ENCODE measurements at places on chromosomes 3 and 15.

DNA sequence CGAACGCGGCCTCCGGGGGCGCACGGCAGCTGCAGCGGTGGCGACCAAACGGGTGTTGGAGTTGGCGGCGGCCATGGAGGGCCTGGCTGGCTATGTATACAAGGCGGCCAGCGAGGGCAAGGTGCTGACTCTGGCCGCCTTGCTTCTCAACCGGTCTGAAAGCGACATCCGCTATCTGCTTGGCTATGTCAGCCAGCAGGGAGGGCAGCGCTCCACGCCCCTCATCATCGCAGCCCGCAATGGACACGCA lies 725 bp downstream of the FEM1B start:
- DNase-seq = no peak

DNA sequence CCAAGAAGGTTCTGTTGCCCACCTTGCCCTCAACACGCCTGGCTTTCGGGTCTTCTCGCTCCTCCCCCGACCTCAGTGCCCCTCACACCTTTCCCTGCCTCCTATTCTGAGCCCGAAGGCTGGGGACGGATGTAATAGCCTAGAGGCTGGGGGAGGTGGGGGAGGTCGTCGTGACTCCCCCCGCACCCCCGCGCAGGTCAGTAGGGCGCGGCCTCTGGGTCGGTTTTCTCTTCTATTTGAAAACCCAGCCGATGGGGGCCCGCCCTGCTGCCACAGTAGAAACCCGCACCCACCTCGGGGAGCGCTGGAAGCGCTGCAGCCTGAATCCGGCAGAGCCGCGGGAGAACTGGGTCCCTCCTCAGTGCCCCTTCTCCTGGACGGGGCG lies 1.0 kb upstream of the RBPMS2 start:
- DNase-seq = no peak

DNA sequence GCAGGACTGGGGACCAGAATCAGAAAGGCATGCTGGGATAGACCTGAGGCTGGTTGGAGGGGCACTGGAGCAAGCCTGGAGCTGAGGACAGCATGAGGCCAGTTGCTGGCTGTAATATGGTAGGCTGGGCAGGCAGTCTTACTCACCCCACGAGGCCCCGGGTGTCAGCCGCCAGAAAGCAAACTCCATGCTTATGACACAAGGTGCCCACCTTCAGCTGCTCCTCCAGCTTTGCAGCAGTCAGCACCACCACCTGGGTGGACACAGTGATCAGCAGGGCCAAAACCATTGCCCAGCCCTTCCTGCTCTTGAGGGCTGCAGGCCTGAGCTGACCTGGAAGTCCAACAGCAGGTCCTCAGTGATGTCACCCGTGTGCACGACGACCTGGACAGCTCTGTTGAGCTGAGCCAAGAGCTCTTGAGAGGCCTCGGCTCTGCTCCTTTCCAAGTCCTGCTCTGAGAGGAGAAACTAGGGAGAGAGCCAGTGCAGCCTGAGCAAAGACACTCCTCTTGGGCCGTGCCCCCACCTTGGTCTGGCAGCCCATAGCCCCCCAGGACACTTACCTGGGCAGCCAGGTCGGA lies 747 bp downstream of the UBA7 start:
- no peak for DNase-seq

- no peak for DNase-seq
These were observed 32.5 kb downstream of the MRPS25 start for GRCh38 chr3:15032650-15033049.

GRCh38 chr3:145209561-145209960 lies 951.4 kb downstream of the PLOD2 start:
- no peak for DNase-seq

GRCh38 chr15:81170511-81170910 lies 26.2 kb upstream of the IL16 start:
- no peak for DNase-seq
